H54 (cell line): ENCODE measurements at places on chromosomes 3 and 15.

- peak; percentile 77 for DNase-seq
Measured at GRCh38 chr3:48561045-48561736, 2.4 kb downstream of the UCN2 start.

DNA sequence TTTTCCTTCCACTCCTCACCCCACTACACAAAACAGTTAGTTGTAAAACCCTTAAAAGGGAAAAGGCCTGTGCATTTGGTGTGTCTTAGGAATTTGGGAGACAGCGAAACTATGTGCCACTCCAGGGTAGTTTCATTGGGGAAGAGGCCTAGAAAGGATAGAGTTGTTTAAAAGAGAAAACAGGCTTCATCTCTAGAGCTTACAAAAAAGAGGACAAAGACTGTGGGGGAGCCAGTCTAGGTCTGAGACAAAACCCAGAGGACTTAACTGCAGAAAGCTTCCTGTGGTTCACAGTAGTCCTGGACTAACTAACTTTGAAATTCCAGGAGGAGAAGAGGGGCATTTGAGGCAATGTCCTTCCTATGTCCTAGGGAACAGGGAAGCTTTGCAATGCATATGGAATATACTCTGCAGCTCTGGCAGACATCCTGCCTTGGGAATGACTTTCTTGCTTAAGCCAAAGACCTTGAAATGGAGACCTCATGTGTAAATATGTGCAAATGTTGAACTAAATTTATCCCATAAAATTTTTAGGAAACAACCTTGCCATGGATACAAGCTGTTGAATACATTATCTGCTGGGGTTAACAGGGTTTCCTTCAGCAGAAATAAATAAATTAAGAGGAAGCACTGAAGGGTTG lies 159.4 kb downstream of the LSAMP start:
- no peak for DNase-seq

DNA sequence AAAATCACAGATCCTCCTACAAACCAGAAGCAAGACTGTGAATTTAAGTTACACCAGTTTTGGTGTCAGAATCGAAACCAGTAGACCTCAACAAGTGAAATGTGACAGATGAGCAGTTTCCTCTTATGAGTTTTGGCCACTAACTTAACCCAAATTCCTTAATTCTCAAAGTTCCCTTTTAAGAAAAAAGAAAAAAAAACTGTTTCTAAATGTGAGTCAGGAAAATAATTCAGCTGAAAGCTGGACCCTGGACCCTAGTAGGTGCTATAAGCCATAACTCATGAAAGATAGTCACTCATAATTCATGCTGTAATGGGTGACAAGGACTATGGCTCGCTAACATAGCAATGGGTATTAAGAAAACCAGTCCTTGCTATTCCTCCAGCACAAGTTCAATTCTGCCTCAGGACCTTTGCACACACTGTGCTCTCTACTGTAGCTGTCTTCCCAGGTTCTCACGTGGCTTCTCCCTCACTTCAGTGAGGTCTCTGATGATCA lies 9.0 kb upstream of the THRB start:
- DNase-seq = no peak

DNA sequence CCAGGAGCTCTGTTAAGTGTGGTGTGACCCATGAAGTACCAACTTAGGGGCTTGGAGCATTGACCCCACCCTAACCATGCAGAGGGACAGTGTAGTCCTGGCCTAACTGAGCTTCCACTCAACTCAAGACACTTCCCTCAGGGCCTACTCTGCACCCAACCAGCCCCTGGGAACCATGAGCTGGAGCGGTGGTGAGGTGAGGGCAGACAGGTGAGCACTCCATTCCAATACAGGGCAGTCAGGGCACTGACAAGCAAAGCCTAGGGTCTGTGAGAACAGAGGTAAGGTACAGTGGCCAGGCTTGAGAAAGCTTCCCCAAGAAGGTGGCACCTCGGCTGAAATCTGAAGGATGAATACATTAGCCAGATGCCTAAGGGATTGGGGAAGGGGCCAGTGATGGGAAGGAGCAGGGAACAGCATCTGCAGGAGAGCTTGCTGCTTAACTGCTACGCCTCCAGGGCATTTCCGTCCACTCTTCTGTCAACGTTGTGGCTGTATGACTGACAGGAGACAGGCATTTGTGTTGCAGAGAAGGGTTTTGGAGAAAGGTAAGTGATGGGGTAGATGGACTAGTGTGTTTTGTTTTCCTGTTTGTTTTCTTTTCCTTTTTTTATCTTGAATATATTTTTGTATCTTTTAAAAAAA lies 243.5 kb upstream of the TRIM42 start:
- no peak for DNase-seq

DNA sequence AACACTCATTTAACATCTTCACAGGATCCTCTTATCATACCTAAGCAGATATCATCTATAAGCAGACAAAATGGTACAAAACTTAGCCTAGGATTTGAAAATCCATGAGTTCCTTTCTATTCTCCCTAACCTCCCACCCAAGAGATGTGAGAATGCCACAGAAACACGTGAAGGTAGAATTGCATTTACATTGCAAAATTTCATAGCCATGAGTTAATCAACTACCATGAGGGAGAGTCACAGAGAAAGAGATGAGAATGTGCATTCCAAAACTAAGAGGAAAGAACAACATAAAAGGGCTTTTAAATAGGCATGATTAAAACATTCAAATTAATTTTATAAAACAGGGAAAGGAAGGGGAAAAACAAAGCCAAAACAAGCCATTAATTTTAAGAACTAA lies 806.2 kb downstream of the NTRK3 start:
- no peak for DNase-seq

- DNase-seq = no peak
Measured at GRCh38 chr3:44762170-44762677, 630 bp downstream of the KIF15 start.

GRCh38 chr15:44813231-44813630 lies 76.9 kb downstream of the TRIM69 start:
- no peak for DNase-seq

GRCh38 chr3:95319921-95320494 lies 1257.1 kb downstream of the NSUN3 start:
- no peak for DNase-seq
